ENCODE measurements at places on chromosomes 13 and 19. TPM values are rescaled to one million over a fixed set of nuclear protein-coding genes. Genes with fewer than 3 reads are reported as not detected.

The CAPN12 gene
- total RNA-seq = 4.9 TPM

The GRK1 gene
- 0.21 TPM for total RNA-seq

The ANKLE1 gene
- 3.1 TPM for total RNA-seq

DNA sequence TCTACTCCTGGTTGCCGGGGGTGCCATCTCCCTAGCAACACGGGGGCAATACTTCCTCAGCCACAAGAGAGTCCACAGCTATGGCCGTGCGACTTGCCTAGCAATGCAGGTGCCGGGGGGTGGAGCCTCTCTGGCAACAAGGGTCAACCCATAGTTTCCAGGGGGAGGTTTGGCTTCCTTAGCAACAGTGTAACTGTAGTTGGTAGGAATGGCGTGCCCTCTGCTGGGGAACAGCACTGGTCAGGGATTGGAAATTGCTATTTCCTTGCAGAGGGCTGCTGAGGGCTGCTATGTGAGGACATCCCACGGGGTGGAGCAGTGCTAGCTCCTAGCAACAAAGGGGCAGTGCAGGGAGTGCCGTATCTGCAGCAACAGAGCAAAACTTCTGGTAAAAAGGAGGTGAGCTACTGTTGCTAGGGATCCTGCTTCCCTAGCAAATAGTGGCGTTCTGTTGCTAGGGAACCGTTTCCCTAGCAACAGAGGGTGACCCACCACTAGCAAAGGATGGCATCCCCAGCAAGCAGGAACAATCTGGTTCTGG lies 7.0 kb upstream of the TMC4 start:
- DNase-seq = no peak

DNA sequence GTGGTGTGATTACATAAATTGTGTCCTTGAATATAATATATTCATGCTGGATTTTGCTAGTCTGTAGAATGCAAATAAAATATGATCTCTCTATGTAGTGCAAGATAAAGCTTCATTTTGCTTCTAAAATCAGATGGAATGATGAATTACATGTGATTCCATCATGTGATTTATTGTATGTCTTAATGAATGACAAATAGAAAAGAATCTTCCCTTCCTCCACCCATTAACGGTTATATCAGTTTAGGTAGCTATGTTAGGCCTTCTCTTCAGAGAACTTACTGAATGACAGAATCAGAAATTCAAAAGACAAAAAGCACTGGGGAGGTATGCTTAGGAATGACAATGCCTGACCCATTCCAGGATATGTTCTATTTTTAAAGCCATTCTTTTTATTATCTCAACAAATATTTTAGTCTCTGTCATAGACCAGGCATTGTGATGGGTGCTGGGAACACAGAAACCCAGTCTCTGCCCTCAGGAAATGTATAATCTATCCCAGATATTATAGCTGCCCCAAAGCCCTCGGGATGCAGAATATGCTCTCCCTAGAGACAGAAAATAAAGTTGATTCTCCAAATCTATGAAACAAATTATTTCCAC lies 90.6 kb downstream of the TEX26 start:
- no peak for DNase-seq

DNA sequence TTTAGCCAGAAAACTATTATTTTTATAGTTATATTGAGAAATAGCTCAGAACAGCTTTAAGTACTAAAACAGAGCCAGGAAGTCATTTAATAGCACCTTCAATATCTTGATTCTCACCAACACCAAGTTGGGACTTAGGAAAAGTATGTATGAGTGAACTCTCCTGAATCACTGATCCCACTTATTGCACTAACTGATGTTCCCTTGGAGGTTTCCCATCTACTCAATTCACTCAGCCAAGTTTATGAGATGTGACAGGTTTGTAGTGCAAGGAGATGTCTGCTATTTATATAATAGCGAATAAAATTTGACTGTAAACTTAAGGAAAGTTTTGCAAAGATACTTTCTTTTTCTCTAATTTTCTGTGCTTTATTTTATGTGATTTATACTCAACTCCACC lies 1147.6 kb upstream of the PCDH20 start:
- DNase-seq = no peak

DNA sequence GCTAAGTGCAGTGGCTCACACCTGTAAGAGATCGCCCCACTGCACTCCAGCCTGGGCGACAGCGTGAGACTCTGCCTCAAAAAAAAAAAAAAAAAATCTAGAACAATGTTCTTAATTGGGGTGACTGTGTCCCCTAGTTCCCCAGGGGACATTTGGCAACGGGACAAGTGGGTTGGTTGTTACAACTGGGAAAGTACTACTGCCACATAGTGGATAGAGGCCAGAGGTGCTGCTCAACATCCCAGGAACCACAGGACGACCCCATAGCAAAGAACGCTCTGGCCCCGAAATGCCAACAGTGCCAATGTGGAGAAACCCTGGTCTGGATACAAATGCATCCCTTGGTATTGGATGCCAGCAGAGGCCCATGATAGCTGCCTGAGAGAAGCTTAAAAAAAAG lies 11.8 kb downstream of the NLRP12 start:
- DNase-seq = no peak

GRCh38 chr13:49627831-49628652 lies at the start of gene ARL11:
Gene ARL11 (plus strand): TSS chr13:49628507. CDS start chr13:49630448, 1,941 bp downstream.
- DNase-seq = peak; percentile 81

DNA sequence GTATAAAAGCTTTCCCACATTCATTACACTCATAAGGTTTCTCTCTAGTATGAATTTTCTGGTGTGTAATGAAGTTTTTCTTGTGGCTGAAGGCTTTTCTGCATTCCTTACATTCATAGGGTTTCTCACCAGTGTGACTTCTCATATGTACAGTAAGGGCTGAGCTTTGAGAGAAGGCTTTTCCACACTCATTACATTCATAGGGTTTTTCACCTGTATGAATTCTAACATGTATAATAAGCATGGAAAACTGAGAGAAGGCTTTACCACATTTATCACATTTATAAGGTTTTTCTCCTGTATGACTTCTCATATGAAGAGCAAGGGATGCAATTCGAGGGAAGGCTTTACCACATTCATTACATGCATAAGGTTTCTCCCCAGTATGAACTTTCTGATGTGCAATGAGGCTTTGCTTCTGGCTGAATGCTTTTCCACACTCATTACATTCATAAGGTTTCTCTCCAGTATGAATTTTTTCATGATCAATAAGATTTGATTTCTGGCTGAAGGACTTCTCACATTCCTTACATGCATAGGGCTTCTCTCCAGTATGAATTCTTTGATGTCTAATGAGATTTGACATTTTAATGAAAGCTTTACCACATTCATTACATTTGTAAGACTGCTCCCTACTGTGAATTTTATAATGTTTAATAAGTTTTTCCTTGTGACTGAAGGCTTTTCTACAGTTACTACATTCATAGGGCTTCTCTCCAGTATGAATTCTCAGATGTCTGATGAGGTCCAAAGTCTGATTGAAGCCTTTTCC lies 42.6 kb downstream of the ZNF527 start:
- no peak for DNase-seq

- no peak for DNase-seq
Measured at GRCh38 chr19:50646074-50646807, 3.0 kb upstream of the C19orf81 start.

GRCh38 chr13:65677906-65678305 lies 1552.2 kb downstream of the PCDH9 start:
- no peak for DNase-seq

GRCh38 chr19:4102339-4103079 lies 21.4 kb downstream of the MAP2K2 start:
- DNase-seq = no peak

- DNase-seq = no peak
Measured at GRCh38 chr19:49775742-49776370, 9.1 kb downstream of the AP2A1 start.

- no peak for DNase-seq
Measured at GRCh38 chr13:111789420-111789819, 277.5 kb upstream of the SOX1 start.

GRCh38 chr19:55681131-55682092 lies 6.4 kb downstream of the EPN1 start:
- DNase-seq = no peak
